ENCODE measurements at places on chromosomes 16 and 17.

DNA sequence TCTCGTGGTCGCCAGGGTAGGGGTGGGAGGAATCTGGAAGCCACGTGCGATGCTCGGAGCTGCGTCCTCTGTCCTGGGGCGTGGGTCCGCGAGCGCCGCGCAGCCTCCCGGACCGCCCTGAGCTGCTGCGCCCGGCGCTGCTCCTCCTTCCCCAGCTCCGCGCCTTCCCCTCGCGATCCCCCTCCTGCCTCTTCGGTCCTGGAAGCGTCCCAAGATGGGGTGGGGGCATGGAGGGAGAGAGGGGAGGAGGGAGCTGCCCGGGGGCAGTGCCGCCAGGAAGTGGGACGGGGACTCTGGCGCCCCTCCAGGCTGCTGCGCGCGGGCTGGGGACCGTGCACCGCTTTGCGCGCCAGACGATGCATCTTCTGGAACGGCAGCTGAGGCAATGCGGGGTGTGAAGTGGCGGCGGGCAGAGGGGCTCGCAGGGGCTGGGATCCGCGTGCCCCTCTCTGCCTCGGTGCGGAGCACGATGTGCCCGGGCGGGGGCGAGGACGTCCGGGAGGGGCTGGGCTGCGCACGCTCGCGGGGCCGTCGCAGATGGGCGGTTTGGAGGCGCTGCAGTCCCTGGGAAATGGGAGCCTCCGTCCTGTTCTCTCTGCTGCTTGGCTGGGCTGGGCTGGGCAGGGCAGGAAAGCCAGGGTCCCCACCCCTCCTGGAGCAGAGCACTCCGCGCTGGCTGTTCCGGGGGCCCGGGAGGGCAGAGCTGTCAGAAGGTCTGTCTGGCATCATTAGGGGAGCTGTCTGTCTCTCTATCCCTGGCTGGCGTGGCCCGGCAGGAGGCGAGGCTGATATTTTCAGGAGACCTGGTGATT is 388.0 kb downstream of the SEC14L1 start:
- no peak for DNase-seq

GRCh38 chr16:11100239-11100750 is 155.7 kb downstream of the SOCS1 start:
- no peak for DNase-seq

DNA sequence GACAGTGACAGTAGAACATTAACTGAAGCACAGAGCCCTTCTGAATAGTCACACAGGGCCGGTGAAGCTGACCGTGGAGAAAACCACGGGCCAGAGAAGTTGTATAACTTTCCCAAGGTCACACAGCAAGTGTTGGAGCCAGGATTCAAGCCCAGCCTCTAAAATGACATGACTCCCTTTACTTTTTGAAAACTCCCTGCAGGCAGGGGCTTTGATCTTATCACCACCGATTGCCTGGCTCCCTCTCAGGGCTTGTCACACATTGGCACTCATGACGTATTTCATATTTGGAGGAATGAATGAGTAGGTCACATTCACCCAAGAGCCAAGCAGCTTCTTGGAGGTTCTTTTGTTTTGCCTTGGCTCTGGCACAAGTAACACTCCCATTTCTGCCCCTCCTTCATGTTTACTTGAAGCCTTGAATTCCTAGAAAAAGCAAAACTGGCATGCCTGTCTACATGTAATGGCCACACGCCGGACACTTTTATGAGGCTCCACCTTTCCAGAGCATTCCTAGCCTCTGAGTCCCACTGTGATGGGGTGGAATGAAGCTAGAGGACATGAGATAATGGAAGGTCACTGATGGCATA is 13.3 kb upstream of the RBBP6 start:
- no peak for DNase-seq

- DNase-seq = no peak
These were observed 194.3 kb downstream of the ZNF423 start for GRCh38 chr16:49661465-49662187.
